ENCODE measurements at places on chromosomes 5 and 9. TPM values are rescaled to one million over a fixed set of nuclear protein-coding genes. Genes with fewer than 3 reads are reported as not detected.

- DNase-seq = no peak
Measured at GRCh38 chr5:6698696-6699095, 14.5 kb upstream of the TENT4A start.

DEPDC1B gene
- 12.2 TPM for total RNA-seq

- DNase-seq = no peak
Measured at GRCh38 chr5:39451276-39451941, 26.6 kb upstream of the DAB2 start.

- DNase-seq = no peak
Measured at GRCh38 chr9:98995059-98995671, 51.5 kb downstream of the COL15A1 start.

- DNase-seq = no peak
Measured at GRCh38 chr9:17063535-17064135, 71.2 kb upstream of the CNTLN start.

- no peak for DNase-seq
Measured at GRCh38 chr5:4480528-4481349, 659.4 kb upstream of the ADAMTS16 start.

GRCh38 chr5:50709471-50709870, 43.0 kb downstream of the PARP8 start:
- no peak for DNase-seq

DNA sequence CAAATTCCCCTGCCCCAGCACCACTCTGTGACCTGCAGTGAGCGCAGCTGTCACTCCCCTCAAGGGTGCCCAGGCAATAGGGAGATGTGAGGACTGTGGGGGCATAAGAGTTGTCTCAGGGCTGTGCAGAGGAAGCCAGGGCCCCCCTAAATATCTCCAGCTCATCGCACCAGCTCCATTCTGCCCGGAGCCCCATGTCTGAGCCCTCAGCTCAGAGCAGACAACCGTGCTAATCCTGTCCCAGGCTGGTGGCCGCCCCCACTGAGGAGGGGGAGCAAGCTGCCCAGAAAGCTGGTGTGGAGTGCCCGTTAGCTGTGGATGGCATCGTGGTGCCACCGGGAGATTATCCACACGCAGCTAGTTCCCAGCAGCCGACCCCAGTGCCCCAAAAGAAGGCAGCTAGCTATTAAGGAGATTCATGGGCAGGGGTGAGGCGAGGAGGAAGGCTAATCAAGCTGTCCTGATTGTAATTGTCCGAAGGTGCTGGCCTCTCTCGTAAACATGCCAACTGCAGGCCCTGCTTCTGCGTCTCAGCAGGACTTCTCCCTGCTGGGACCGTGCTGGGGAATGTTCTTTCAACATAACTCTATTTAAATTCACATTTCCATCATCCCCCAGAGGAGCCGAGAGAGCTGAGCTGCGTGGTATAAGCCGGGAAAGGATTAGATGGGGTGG, 17.0 kb upstream of the FIBCD1 start:
- DNase-seq = no peak

ZNF454 gene
- total RNA-seq = 9.0 TPM

- no peak for DNase-seq
Measured at GRCh38 chr9:93686127-93686879, 109.9 kb downstream of the PHF2 start.

- peak; percentile 3 for DNase-seq
Measured at GRCh38 chr5:63401436-63402046, 560.7 kb downstream of the HTR1A start.

PRLR gene
- total RNA-seq = 1.2 TPM

DNA sequence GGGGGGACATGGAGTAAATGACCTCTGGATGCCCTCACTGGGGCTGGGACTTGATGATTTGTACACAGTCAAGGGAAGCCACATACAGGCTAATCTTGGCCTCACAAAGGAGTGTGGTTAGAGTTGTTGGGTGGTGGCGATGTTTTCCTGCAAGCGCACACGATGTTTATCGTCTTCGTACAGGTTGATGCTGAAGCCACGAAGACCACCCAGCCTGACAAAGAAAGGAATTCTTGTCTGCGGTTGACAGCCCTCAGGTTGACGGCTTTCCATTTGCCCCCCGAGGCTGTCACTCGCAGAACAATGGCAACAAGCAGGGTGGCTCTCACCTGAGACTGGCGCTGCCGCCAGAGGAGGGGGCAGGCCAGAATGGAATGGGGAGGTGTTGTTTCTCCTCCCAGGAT, 14.1 kb upstream of the XPA start:
- DNase-seq = no peak

- DNase-seq = no peak
Measured at GRCh38 chr9:113955076-113955752, 79.1 kb downstream of the ZNF618 start.

PCDHA1 gene
- 8.6 TPM for total RNA-seq

DNA sequence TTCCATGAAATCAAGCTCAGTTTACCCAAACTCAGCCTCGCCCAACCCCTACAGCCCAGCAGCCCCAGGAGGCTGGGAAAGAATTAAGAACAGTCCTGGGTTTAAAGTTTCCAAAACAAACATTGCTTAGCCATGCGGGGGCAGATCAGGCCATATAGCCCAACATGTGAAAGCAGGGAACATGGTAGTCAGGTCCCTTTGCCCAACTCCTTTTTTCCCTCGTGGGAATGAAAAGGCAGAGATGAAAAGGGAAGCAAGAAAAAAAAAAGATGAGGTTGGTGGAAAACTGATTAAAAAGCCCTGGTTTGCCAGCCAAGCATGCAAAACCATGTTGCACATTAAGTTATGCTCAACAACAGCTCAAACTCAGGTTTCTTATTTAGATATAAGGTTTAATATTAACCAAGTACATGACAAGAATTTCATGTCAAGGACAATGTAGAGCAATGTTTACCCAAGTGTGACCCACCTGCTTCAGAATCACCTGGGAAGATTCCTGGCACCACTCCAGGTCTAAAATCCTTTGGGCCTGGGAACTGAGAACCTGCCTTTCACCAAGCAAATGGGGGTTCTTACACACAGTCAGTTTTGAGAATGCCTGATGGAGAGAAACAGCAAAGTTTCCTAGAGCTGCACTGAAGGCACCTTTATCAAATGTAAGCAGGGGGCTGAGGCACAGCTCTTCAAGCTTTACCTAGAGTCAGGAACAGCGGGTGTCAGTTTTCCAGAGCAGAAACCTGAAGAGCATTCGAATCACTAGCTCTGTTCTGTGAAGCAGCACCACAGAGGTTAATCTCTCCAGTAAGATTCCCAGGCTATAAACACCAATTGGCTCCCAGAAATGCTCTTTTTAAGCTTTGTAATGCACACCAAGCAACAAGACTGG, 1.7 kb downstream of the FREM1 start:
- DNase-seq = no peak

- DNase-seq = no peak
Measured at GRCh38 chr5:132075719-132076077, 2.1 kb downstream of the CSF2 start.

DNA sequence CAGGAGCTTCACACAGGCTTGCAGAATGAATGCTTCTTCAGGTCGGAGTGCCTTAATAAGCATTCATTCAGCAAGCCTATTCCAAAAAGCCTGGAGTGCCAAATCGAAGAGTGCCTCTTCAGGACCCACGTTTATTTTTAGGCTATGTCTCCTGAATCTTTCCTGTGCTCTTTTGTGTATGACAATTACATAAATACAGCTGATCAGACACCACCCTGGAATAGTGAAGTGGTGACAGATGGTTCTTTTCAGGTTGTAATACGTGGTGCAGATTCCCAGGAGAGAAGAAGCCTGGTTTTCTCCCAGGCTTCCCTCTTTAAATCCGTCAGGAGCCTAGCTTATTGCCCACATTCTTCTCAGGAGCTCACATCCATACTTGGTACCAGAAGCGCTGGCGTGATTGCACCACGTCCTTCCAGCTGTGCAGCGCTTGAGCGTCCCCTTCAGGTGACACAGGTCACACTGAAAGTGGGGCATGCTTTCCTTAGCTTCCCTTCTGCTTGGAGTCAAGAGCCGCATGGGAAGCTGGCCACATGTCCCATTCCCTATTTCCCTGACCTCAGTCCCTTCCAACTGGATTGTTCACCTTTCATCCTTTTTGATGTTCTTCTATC, 123.1 kb downstream of the ADCY2 start:
- no peak for DNase-seq

SHROOM1 gene
- 0.82 TPM for total RNA-seq

DNA sequence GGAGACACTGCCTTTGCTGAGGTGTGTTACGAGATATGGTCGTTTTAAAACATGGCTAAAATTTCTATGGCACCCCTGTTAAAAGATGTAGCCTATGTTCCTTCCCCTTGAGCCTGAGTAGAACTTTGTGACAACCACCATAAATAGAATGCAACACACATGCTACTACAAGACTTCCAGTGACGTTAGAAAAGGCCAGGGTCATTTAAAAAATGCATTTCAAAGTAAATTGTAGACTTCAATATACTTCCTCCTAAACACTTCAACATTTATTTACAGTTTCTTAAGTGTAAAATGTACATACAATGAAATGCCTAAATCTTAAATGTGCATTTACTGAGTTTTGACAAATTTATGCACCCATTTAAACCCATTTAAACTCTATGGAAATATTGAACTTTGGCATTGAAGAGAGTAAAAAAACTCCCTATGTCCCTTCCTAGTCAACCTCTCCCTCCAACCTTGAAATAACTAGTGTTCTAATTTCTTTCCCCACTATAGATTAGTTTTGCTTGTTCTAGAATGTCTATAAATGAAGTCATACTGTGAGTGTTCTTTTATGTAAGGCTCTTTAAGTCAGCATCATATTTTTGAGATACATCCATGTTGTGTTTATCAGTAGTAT, 160.5 kb downstream of the SLC12A2 start:
- no peak for DNase-seq

DNA sequence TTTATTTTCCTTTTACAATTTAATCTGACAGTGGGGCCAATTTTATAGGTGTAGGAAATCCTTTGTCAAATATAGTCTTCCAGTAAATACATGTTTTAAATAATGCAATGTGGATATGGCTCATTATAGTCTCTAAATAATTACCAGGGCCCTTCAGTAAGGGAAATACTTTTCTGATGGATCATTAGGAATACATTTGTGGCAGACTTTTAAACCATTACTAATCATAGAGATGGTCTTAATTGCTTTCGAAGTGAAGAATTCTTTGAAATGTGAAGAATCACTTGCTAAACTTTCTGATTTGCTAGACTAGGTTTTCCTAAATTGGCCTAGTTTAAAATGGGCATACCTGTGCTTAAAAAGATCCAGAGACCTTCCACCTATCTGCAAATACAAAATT, 105.6 kb upstream of the ELL2 start:
- no peak for DNase-seq

- DNase-seq = no peak
Measured at GRCh38 chr5:10594591-10595210, 30.8 kb downstream of the ANKRD33B start.

IFNA21 gene
- total RNA-seq = not detected

- no peak for DNase-seq
Measured at GRCh38 chr9:104775976-104776375, 12.0 kb downstream of the NIPSNAP3B start.

GRCh38 chr5:96434201-96434645, 1.2 kb upstream of the PCSK1 start:
- DNase-seq = no peak

GRCh38 chr5:143923634-143924266, 111.8 kb downstream of the HMHB1 start:
- no peak for DNase-seq

DNA sequence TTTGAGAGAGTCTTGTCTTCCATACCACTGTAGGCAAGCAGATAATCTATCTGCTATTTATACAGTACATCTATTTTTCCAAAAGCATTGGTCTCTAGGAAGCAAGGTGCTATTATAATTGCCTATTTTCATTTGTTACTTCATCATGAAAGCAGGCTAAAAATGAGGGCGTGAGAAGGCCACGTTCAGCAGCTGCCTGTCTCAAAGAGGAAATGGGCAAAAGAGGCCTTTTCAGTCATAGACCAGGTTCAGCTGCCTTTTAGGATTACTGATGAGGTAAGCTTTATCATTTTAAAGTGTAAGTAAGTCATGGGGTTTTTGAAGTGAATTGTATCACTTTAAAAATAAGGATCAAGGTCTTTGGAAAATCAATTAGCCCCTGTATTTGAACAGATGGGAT, 1091.1 kb upstream of the DMAC1 start:
- no peak for DNase-seq

GRCh38 chr9:127221695-127222094, 42.9 kb upstream of the GARNL3 start:
- no peak for DNase-seq

FAM153A gene
- 2.4 TPM for total RNA-seq

DNA sequence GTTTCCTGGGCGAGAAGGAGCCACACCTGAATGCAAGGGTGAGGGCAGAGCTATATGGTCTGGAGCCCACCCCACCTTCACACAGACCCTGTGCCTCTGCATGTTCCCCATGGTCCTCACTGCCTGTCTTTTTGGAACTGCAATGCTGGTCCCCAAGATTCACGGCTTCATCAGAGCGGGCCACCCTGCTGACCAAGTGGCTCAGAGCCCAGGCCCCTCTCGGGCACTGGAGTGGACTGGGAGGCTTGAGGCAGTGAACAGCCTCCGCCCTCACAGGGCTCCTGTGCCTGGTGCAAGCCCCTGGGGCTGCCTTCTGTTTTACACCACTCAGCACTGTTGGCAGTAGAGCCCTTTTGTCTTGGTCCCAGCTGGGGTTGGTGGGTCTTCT, 143.2 kb downstream of the CACNA1B start:
- DNase-seq = no peak

OR1J2 gene
- total RNA-seq = not detected

FASTKD3 gene
- total RNA-seq = 18.8 TPM

GRCh38 chr9:14563902-14564624, 129.2 kb downstream of the ZDHHC21 start:
- no peak for DNase-seq

DNA sequence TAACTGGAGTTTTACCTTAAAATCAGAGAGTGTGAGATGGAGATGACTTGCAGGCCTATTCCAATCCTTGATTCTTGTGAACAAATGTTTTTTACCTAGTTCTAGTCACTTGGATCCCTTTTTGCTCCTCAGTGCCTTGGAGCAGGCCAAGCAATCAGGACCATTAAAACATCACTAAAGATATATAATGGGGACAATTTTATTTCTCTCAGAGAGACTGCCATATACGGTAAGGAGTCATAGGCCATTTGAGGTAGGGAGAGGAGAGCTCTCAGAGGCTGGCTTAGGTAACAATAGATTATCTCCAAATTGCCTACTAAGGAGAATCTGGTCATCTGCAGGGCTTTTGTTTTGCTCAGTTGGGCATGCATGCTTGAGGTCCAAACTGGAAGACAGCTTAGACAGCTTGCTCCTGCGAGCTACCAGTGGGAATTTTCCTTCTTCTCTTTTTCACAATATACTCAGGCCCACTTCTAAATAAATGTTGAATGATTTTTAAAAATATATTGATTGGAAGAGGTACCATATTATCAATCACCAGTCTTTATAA, 44.0 kb downstream of the FREM1 start:
- DNase-seq = no peak

- no peak for DNase-seq
Measured at GRCh38 chr5:146832985-146833732, 45.4 kb downstream of the PPP2R2B start.
